ENCODE measurements at places on chromosomes 16 and 17.

DNA sequence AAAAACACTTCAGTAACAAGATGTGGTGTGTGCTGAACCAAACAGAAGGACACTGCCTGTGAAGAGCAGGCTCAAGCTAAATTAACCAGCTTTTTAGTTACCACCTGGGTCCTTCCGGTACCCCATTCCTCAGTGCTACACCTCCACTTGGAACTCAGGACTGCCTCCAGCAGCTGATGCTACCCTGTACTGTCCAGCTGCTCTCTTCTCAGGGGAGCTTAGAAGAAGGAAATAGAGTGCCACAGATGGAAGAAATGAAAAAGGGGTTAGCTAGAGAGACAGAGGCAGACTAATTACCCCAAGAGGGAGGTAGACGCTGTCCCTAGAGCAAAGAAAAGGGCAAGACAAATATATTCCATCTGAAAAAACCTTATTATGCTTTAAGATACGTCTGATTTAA, 5.7 kb downstream of the MED13 start:
- H3K27me3 ChIP-seq: no peaks in the 10 kb centered on the region
- H3K36me3 ChIP-seq: no peaks in the 10 kb centered on the region
- DNase-seq: no peak

- H3K4me1 ChIP-seq: peaks cover 3% of the 10 kb centered on the region
- H3K4me3 ChIP-seq: peak overlapping the region; percentile 39
- H3K27me3 ChIP-seq: peaks cover 37% of the 10 kb centered on the region
- H3K36me3 ChIP-seq: no peaks in the 10 kb centered on the region
These were observed 702 bp downstream of the IRX5 start for GRCh38 chr16:54931120-54932014.

DNA sequence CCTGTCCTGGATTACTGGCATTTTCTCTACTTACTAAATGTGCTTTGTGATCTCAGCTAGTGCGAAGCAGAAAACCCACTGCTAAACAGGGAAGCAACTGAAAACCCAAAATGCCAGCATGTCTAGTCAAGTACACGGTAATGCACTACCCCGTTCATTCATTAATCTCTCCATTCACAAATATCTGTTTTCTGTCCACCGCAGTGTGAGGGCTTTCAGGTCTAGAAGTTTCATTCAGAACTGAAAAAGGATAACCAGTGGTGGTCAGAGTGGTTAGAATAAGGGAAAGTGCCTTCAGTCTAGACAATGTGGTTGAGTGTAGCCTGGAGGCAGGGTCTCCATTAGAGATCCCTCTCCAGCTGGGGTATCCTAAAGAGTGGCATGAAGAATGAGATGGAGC, 68.3 kb downstream of the C17orf67 start:
- H3K4me1 ChIP-seq: no peaks in the 10 kb centered on the region
- no peaks in the 10 kb centered on the region for H3K27me3 ChIP-seq
- H3K4me3 ChIP-seq: no peak overlapping the region

- H3K4me3 ChIP-seq: no peak overlapping the region
- no peak overlapping the region for H3K27ac ChIP-seq
- DNase-seq: no peak
These were observed 2.0 kb upstream of the CDH8 start for GRCh38 chr16:62038225-62038624.

DNA sequence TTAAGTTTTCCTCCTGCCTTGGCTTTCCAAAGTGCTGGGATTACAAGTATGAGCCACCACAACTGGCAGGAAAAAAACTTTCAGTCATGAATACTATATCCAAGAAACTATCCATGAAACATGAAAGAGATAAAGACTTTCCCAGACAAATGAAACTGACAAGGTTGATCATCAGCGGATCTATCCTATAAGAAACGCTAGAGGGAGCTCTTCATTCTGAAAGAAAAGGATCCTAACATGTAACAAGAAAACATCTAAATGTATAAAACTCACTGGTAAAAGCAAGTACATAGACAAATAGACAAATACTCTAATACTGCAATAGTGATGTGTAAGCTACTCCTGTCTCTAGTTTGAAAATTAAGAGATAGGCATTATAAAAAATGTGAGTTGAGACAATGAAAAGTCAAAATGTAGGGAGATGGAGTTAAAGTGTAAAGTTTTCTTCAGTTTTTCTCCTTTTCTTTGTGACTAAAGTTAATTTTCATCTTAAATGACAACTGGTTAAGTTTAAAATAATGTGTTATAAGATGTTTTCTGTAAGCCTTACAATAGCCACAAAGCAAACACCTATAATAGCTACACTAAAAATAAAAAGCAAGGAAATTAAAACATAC, 79.6 kb upstream of the TEKT1 start:
- peak; percentile 40 for DNase-seq
- no peaks in the 10 kb centered on the region for H3K4me1 ChIP-seq
- H3K4me3 ChIP-seq: no peak overlapping the region
- no peak overlapping the region for H3K27ac ChIP-seq
- H3K27me3 ChIP-seq: no peaks in the 10 kb centered on the region
- no peaks in the 10 kb centered on the region for H3K36me3 ChIP-seq

- no peak overlapping the region for H3K4me3 ChIP-seq
- H3K27me3 ChIP-seq: no peaks in the 10 kb centered on the region
- no peak for DNase-seq
- no peaks in the 10 kb centered on the region for H3K36me3 ChIP-seq
- no peaks in the 10 kb centered on the region for H3K4me1 ChIP-seq
These were observed 78.9 kb downstream of the TRIM37 start for GRCh38 chr17:59027750-59028149.

DNA sequence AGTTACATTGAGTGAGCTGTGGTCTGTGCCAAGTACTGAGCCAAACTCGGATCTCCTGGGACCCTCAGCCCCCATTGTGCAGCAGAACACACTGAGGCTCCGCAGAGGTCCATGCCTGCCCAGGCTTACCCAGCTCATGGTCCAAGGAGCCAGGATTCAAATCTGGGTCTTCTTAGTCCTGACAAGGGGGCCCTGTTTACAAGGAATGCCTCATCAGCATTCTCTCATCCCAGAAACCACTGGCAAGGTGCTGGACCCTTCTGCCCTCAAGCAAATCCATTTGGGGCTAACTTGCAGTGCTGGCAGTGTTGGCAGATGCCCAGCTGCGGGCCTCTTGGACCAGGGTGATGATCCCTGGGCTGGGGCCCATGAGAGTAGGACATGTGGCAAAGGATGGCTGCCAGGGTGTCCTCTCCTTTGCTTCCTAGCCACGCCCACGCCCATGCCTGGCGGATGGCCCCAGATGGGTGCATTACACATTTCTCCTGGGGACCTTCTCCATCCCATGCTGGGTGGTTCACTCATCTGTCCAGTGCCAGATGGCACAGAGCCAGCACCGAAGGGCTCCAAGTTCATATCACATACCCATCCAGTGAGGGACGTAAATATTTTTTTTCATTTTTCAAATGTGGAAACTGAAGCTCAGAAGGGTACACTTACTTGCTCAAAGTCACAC, 117.7 kb downstream of the CMIP start:
- H3K27me3 ChIP-seq: no peaks in the 10 kb centered on the region
- H3K4me3 ChIP-seq: no peak overlapping the region
- H3K36me3 ChIP-seq: no peaks in the 10 kb centered on the region
- no peak for DNase-seq
- no peak overlapping the region for H3K27ac ChIP-seq

GRCh38 chr16:63323722-63324705, 1287.8 kb upstream of the CDH8 start:
- H3K27ac ChIP-seq: no peak overlapping the region
- no peaks in the 10 kb centered on the region for H3K27me3 ChIP-seq
- no peak overlapping the region for H3K4me3 ChIP-seq
- no peak for DNase-seq
- no peaks in the 10 kb centered on the region for H3K36me3 ChIP-seq
- no peaks in the 10 kb centered on the region for H3K4me1 ChIP-seq

DNA sequence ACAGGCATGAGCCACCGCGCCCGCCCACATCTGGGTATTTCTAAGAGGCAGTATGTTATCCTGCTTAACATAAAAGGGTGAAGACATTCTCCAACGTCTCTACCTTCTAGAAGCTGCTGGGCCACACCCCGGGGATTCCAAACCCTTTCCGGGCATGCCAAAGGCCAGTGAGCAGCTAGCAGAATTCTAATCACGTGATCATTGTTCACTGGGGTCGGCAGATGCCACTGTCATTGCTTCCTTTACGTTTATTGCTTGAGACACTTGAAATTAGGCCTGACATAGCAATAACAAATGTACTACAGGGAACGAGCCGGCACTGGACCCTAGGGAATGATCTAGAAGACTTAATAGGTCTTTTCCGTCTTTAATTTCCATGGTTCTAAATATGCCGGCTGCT, 141.2 kb upstream of the ZFHX3 start:
- H3K4me3 ChIP-seq: no peak overlapping the region
- H3K4me1 ChIP-seq: no peaks in the 10 kb centered on the region
- DNase-seq: no peak
- H3K27me3 ChIP-seq: no peaks in the 10 kb centered on the region
- no peak overlapping the region for H3K27ac ChIP-seq
- no peaks in the 10 kb centered on the region for H3K36me3 ChIP-seq

DNA sequence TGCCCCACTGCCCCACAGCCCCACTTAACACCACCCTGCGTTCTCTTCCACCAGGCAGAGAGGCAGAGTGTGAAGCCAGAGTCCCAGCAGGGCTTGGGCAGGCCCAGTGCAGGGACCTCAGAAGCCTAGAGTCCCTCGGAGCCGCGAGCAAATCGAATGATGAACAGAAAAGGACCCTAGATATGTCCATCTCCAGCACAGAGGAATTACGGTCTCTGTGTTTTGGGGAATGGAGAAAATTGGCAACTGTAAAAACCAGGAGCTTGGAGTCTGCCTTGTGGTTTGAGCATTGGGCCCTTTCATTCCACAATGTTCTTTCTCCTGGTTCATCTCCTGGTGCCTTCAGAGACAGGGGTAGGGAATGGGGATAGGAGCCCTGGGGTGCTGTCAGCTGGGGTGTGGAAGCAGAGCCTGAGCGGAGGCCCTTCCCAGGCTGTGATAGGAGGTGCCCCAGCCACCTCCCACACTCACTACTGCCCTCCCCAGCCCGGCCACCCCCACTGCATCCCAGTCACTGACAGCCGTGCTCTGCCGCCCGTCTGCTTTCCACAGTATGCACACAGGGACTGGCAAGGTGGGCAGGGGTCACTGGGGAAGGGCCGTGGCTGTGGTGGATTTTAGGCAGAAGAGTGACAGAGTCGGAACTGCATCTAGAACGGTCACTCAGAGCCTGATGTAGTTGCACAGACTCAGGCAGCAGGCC, 26.7 kb downstream of the TBX4 start:
- H3K4me1 ChIP-seq: no peaks in the 10 kb centered on the region
- no peaks in the 10 kb centered on the region for H3K36me3 ChIP-seq
- no peak for DNase-seq
- H3K4me3 ChIP-seq: no peak overlapping the region
- H3K27ac ChIP-seq: no peak overlapping the region

GRCh38 chr16:29645694-29646187, 17.3 kb upstream of the SPN start:
- H3K27me3 ChIP-seq: no peaks in the 10 kb centered on the region
- no peaks in the 10 kb centered on the region for H3K36me3 ChIP-seq
- no peaks in the 10 kb centered on the region for H3K4me1 ChIP-seq
- DNase-seq: peak; percentile 84
- no peak overlapping the region for H3K27ac ChIP-seq

Measured in mesendoderm (in vitro differentiated cells).